ENCODE measurements at places on chromosomes 4 and X. TPM values are rescaled to one million over a fixed set of nuclear protein-coding genes. Genes with fewer than 3 reads are reported as not detected.

- no peak for DNase-seq
Observed at GRCh38 chr4:40520533-40520932, 109.1 kb downstream of the RBM47 start.

DNA sequence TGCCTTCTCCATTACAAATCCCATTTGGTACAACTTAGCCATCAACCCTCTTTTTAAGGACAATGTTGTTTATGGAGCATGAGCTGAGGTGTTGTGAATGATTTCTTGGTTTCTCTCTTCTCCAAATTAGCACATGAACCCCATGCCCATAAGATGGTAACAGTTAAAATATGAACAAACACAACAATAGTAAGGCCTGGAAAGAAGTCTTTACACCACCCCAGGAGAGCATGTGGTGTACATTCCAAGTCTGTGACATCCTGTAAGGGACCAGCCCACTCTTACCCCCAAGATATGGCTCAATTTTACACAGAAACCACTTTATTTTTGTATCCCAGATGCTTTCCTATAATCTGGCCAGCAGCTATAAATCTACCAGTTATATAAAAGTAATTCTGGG lies 226.1 kb downstream of the COX18 start:
- DNase-seq = no peak

- no peak for DNase-seq
Observed at GRCh38 chr4:1996866-1997611, 11.7 kb downstream of the NELFA start.

GRCh38 chr4:74105656-74106280 lies 6.8 kb upstream of the CXCL2 start:
- no peak for DNase-seq

GRCh38 chr4:181181331-181181730 lies 1061.9 kb upstream of the TENM3 start:
- no peak for DNase-seq

GRCh38 chr4:86940920-86941460 lies 6.2 kb downstream of the AFF1 start:
- no peak for DNase-seq

DNA sequence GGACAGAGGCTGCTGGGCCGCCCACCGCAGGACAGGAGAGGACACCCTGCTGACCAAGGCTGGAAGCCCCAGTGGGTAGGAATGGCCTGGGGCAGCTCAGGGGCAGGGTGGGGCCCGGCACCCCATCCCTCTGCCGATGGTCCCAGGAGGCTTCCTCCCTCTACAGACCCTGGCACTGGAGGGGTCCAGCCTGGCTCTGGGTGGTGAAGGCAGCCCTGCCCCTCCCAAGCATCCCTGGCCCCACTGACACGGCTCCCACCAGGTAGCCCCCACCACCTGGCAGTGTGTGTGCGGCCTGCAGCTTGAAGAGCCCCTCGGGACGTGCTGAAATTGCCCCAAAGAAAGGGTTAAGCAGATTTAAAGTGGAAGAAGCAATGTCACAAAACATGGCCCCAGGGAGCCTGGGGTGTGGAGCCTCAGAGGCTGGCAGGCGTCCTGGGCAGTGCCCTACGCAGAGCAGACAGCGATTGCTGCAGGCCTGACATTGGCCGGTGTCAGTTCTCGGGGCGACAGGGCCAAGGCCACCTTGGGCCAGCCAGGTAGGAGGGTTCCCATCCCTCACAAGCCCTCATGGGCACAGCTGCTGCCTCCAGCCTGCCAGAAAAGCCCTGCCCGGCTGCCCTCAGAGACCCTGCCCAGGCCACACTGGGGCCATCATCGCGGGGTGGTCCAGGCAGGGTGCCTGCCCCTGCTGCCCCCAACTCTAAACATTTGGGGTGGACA lies 80.5 kb downstream of the FAM53A start:
- DNase-seq = no peak

ZNF141 gene
- total RNA-seq = 27.0 TPM

SYN1 gene
- total RNA-seq = 0.49 TPM

HPSE gene
- 17.7 TPM for total RNA-seq

JAKMIP1 gene
- 11.3 TPM for total RNA-seq

AFM gene
- total RNA-seq = not detected

HEPH gene
- not detected for total RNA-seq

NAA11 gene
- not detected for total RNA-seq

GPR173 gene
- total RNA-seq = not detected
